ENCODE measurements at places on chromosomes 16 and 17. TPM values are rescaled to one million over a fixed set of nuclear protein-coding genes. Genes with fewer than 3 reads are reported as not detected.

DNA sequence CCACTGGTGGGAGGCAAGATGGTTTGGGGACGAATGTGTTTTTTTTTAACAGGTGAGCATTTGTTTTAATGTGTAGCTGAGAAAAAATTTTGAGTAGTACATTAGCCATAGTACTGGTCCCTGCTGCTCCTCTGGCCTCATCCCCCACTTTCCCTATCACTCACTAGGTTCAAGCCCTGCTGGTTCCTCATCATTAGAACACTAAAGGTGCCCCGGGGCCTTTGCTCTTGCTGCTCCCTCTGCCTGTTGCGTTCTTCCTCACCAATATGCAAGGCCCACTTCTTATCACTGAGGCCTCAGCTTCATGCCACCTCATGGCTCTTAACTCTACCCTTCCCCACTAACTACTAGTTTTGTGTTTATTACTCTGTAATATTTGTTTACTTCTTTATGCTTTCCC is 74.5 kb downstream of the GNAO1 start:
- DNase-seq: no peak
- H3K4me3 ChIP-seq: no peak overlapping the region
- H3K4me1 ChIP-seq: peaks cover 39% of the 10 kb centered on the region
- H3K27ac ChIP-seq: no peak overlapping the region
- H3K36me3 ChIP-seq: no peaks in the 10 kb centered on the region
- peaks cover 8% of the 10 kb centered on the region for H3K27me3 ChIP-seq

DNA sequence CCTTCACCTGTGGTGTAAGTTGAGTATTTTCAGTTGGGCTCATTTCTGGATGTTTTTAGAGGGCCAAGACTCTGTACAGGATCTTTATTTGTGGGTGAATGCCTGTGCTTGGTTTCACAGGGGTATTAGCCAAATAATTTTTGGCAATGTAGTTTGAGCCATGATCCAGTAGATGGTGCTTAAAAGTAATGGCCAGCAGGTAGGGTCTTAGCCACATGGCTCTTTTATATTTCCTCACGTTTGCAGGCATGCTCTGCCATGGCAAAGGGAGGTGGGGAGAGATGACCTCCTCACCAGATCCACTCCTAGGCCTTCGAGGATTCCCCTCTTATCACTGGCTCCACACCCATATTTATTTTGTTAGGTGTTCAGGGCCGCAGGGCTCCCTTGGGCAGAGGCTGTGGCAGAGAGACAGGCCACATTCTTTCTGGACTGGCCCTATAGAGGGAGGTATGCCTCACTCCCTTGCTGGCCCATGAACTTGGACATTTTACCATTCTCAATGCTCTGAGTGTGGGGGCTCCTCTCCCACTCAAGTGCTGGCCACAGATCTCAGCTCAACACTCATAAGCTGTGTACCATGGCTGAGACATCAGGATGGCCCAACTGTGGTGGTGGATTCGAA is 417.1 kb downstream of the XYLT1 start:
- H3K4me1 ChIP-seq: no peaks in the 10 kb centered on the region
- H3K27me3 ChIP-seq: no peaks in the 10 kb centered on the region
- no peak overlapping the region for H3K27ac ChIP-seq
- DNase-seq: no peak

Gene FGF11
- 7.0 TPM for polyA plus RNA-seq

Gene ZG16B
- polyA plus RNA-seq: 14.3 TPM

GRCh38 chr17:43530288-43531081 is 15.7 kb downstream of the ETV4 start:
- no peaks in the 10 kb centered on the region for H3K27me3 ChIP-seq
- H3K4me1 ChIP-seq: peaks cover 97% of the 10 kb centered on the region
- H3K36me3 ChIP-seq: peaks cover 44% of the 10 kb centered on the region
- no peak overlapping the region for H3K4me3 ChIP-seq

GRCh38 chr16:58938811-58939210 is 204.7 kb upstream of the GOT2 start:
- H3K27me3 ChIP-seq: no peaks in the 10 kb centered on the region
- H3K4me1 ChIP-seq: no peaks in the 10 kb centered on the region
- no peak overlapping the region for H3K4me3 ChIP-seq
- no peak overlapping the region for H3K27ac ChIP-seq
- no peak for DNase-seq
- no peaks in the 10 kb centered on the region for H3K36me3 ChIP-seq

DNA sequence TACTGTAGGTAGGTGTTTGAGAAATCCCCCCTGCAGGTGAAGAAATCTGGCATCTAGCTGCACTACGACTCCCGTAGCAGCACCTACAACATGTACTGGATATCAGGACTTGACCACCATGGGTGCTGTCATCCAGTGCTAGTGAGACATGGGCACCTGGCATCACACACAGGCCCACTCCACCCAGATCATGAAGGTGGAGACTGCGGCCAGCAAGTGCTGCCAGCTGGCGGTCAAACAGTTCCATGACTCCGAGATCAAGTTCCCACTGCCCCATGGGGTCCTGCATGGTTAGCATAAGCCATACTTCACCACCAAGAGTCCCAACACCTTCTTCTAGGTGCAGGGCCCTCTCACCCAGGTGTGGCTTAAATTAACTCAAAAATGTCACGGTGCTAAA is 213.0 kb upstream of the C17orf78 start:
- H3K27ac ChIP-seq: no peak overlapping the region
- no peak for DNase-seq
- no peak overlapping the region for H3K4me3 ChIP-seq
- no peaks in the 10 kb centered on the region for H3K27me3 ChIP-seq

DNA sequence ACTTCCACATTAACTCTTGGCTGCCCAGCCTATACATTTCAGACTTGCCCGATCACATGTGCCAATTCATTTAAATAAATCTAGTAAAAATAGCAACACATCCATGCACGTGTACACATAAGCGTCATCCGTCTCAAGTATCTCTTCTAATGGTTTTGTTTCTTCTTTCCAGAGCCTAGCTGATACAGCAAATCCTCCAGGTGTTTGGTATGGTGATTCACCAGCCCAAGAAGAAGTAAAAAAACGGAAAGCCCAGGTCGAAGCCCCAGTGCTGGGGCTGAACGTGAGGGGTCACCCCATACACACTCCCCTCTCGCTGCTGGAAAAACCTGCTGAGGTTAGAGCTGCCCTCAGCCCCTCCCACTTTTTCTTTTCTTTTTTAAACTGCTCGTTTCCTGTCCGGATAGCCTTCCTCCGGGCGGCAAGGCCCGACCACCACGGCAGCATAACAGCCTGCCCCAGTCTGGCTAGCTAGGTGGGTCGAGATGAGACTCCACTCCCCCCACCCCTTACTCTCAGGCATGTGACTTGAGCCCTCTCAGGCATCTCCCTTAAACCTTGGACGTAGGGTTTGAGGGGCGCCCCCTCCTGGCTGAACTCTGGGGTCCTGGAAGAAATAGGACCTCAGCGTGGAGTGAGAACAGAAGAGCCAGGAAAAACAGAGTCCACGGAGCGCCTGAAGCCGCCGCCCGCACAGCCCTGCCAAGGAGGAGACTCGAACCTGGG is 13.9 kb upstream of the OR1F1 start:
- peaks cover 50% of the 10 kb centered on the region for H3K4me1 ChIP-seq
- no peaks in the 10 kb centered on the region for H3K36me3 ChIP-seq
- H3K27me3 ChIP-seq: peaks cover under 1% of the 10 kb centered on the region
- no peak overlapping the region for H3K27ac ChIP-seq
- peak overlapping the region; percentile 71 for H3K4me3 ChIP-seq

- H3K27me3 ChIP-seq: peaks cover 54% of the 10 kb centered on the region
- no peak overlapping the region for H3K27ac ChIP-seq
- H3K36me3 ChIP-seq: no peaks in the 10 kb centered on the region
- peak overlapping the region; percentile 69 for H3K4me3 ChIP-seq
- peaks cover 25% of the 10 kb centered on the region for H3K4me1 ChIP-seq
These were observed 701 bp upstream of the MRC2 start for GRCh38 chr17:62626719-62627218.

DNA sequence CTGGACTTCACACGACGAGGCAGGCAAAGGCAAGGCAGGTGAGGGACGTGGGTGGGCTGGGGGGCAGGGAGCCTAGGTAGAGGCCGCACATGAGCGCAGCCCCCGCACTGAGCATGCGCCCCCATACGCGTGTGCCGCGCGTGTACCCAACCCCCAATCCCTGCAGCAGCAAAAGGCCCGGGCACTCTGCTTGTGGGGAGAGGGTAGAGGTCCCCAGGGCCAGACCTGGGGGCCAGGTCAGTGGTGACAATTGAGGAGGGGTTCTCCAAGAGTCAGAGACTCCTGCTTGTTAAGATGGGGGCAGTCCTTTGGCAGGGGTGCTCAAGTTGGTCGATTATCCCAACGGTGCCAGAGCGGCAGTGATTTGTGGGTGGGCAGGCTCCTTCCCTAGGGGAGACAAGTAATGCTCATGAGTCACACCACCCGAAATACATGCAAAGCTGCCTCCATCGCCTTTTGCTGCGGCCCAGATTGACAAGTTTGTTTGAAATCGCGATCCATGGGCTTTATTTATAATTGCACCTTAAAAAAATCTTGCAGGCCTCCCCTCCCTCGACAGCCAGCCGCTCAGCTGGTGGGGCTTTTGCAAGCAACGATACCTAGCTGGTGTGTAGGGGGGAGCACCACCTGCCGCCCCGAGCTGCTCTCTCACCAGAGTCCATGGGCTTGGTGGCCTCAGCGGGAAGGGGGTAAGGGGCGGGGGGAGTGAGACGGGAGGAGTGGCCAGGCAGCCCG is 1.1 kb upstream of the GIT1 start:
- peaks cover 17% of the 10 kb centered on the region for H3K27me3 ChIP-seq
- H3K27ac ChIP-seq: peak overlapping the region; percentile 62
- no peak for DNase-seq

DNA sequence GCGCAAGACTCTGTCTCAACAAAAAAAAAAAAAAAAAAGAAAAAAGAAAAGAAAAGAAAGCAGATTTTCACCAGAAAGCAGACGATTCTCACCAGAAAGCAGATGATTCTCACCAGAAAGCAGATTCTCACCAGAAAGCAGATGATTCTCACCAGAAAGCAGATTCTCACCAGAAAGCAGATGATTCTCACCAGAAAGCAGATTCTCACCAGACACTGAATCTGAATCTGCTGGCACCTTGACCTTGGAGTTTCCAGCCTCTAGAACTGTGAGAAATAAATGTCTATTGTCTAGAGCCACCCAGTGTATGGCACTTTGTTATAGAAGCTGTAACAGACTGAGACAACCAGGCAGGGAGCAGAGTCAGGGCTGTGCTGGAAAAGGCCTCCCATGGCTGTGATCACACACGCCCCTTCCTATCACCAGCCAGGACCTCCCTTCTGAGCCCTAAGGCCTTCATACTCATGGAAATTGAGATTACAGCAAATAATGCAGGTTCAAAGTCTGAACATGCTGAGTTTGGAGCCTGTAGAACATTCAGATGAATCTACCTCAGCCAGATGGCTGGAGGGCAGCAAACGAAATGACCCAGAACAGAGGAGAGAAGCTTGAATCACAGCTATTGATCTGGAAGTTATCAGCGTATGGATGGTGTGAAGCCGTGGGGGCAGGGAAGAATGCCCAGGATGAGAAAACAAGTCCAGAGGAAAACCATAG is 309.3 kb downstream of the SLC39A11 start:
- H3K27ac ChIP-seq: peak overlapping the region; percentile 47
- no peaks in the 10 kb centered on the region for H3K36me3 ChIP-seq
- no peaks in the 10 kb centered on the region for H3K27me3 ChIP-seq
- DNase-seq: peak; percentile 95

- no peak overlapping the region for H3K27ac ChIP-seq
- DNase-seq: no peak
- H3K4me1 ChIP-seq: no peaks in the 10 kb centered on the region
- no peaks in the 10 kb centered on the region for H3K36me3 ChIP-seq
- H3K4me3 ChIP-seq: no peak overlapping the region
These were observed 71.9 kb upstream of the GAS7 start for GRCh38 chr17:10270258-10270657.

DNA sequence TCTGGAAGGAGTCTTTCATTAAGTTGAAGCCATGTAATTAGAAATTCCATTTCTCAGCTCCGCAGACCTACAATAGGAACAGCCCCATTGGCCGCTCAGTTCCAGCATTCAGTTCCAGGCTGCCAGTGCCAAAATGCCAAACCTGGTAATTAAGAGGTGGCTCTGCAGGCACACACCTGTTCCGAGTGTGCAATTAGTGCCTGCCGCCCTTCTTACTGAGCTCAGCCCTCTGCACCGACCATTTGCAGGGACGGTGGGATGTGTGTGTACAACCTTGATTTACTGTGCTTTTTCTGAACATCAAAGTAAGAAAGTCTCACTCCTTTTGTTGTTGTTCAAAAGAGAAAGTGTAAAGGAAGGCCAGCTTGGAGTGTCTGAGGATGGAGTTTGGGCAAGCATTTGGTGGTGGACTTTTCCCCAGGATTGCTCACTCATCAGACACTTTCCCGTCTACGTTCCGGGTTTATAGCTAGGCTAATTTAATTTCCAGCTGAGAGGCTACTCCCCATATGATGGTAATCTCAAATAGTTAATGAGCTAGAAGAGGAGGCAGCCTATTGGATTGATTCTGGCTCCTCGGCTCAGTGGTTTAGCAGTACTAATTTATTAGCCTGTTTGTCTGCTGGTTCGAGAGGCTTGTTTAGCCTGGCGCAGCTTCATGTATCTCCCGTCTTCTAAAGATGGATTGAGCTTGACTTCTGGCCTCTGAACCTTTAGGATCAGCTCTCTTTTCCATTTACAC is 20.0 kb downstream of the HS3ST3B1 start:
- H3K27me3 ChIP-seq: no peaks in the 10 kb centered on the region
- no peak for DNase-seq
- H3K4me3 ChIP-seq: no peak overlapping the region
- peak overlapping the region; percentile 50 for H3K27ac ChIP-seq
- no peaks in the 10 kb centered on the region for H3K36me3 ChIP-seq

DNA sequence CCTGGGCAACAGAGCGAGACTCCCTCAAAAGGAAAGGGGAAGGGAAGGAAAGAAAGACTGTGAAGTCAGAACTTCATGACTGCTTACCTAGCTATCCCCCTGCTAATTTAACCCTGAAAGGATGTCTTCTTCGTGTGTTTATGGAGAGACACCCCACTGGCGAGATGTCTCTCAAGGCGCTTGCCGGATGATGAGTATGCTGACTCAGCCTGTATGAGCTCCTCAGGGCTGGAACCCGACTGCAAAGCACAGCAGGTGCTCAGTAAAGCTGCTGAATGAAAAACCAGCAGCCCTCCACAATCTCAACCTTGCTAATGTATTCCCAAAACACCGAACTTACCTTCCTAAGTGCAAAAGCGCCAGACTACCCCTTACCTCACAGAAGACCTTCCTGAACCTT is 2.3 kb downstream of the ANKFY1 start:
- H3K27me3 ChIP-seq: no peaks in the 10 kb centered on the region
- peaks cover 26% of the 10 kb centered on the region for H3K4me1 ChIP-seq
- no peak overlapping the region for H3K4me3 ChIP-seq
- no peak for DNase-seq
- no peak overlapping the region for H3K27ac ChIP-seq
- no peaks in the 10 kb centered on the region for H3K36me3 ChIP-seq

Gene AKAP10
- 17.9 TPM for polyA plus RNA-seq

DNA sequence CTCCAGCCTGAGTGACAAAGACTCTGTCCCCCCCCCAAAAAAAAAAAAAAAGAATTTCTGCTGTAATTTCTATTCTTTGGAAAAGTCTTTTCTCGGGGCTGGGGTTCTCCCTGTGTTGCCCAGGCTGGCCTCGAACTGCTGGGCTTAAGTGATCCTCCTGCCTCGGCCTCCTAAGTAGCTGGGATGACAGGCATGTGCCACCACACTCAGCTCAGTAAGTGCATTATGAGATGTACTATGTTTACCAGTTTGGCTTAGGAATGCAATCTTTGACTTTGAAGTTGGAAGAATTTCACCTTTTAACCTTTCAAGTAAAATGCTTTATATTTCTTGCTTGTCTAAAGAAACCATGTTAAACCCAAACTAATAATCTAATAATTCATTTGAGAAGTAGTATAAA is 28.0 kb upstream of the ADCY7 start:
- no peaks in the 10 kb centered on the region for H3K27me3 ChIP-seq
- no peak overlapping the region for H3K27ac ChIP-seq
- DNase-seq: peak; percentile 15
- H3K36me3 ChIP-seq: no peaks in the 10 kb centered on the region

GRCh38 chr17:60361889-60362288 is 30.0 kb downstream of the USP32 start:
- no peak overlapping the region for H3K27ac ChIP-seq
- 0 out of 2 replicates have a peak, but pooled peaks cover 1% of the 10 kb centered on the region for H3K36me3 ChIP-seq
- DNase-seq: no peak
- H3K4me1 ChIP-seq: peaks cover 3% of the 10 kb centered on the region

Measured in HepG2 (cell line).